Stimulated activated CD4-positive, alpha-beta T cell treated with anti-CD3 and anti-CD28 coated beads, Interleukin-1b, Interleukin-23, amount 100 ng/mL, for 24 hours (primary cell): ENCODE measurements at places on chromosomes 2 and 18.

GRCh38 chr2:219225350-219225749 lies 4.1 kb downstream of the ATG9A start:
- DNase-seq: no peak

DNA sequence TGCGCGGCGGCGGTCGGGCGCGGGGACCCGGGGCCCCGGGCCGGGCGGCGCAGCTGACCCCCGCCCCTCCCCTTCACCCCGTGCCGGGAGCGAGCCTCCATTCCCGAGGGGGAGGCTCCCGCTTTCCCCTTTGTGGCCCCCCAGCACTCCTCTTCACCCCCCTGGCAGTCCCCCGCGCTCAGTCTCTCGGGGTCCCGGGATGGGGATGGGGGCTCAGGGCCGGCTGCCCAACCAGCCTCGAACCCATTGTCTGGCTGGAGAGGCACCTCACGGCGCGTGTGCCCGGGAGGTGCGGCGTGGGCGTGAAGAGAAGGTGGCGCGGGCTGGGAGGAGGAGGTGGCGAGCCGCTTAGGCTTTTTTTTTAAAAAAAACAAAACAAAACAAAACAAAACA lies 748 bp downstream of the FMNL2 start:
- no peak for DNase-seq

DNA sequence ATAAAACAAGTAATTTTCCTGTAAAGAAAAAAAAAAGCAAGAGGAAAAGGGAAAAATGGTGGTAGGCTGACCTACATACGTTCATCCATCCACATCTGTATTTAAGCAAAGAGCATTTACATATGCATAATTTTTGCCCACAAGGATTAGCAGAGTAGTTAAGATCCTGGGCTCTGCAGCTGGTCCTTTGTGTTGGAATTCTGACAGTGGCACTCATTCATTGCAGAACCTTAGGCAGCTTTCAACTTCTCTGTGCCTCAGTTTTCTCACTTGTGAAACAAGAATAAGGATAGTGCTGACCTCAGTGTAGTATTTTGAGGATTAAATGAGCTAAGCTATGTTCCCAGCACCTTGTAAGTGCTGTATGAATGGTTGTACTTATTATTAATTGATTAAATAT lies 211.3 kb downstream of the ARL4C start:
- DNase-seq: no peak

- DNase-seq: no peak
Measured at GRCh38 chr2:42876326-42876751, 84.0 kb upstream of the HAAO start.

GRCh38 chr18:57023275-57023882 lies 123.5 kb upstream of the BOD1L2 start:
- no peak for DNase-seq

DNA sequence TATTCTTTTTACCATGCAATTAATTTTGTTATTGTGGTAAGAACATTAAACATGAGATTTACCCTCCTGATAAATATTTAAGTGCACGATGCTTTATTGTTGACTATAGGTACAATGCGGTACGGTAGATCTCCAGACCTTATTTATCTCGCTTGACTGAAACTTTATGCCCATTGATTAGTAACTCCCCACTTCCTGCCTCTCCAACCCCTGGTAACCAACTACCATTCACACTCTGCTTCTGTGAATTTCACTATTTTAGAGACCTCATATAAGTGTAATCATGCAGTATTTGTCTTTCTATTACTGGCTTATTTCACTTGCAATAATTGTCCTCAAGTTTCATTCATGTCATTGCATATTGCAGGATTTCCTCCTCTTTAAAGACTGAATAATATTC lies 195.7 kb upstream of the ID2 start:
- DNase-seq: no peak

DNA sequence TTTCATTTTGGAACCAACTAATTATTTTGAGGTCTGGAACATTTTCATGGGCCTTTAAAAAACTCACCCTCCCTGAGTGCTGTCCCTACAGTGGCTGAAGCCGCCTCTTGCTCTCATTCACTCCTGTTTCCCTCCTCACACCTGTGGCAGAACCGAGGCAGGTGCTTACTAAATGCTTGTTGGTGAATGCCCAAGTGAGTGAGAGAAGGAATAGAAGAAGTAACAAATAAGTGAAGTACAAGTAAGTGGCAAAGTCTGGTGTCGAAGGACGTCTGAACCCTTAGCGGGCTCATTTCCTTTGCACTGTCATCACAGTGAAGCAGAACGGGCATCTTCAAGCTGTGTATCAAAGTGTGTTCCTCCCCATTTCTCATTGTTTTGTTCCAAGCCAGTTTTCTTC lies 135.2 kb downstream of the RHBDD1 start:
- no peak for DNase-seq

- no peak for DNase-seq
Measured at GRCh38 chr2:30105556-30105955, 41.3 kb upstream of the YPEL5 start.

GRCh38 chr2:6362671-6363450 lies 502.8 kb downstream of the CMPK2 start:
- no peak for DNase-seq

DNA sequence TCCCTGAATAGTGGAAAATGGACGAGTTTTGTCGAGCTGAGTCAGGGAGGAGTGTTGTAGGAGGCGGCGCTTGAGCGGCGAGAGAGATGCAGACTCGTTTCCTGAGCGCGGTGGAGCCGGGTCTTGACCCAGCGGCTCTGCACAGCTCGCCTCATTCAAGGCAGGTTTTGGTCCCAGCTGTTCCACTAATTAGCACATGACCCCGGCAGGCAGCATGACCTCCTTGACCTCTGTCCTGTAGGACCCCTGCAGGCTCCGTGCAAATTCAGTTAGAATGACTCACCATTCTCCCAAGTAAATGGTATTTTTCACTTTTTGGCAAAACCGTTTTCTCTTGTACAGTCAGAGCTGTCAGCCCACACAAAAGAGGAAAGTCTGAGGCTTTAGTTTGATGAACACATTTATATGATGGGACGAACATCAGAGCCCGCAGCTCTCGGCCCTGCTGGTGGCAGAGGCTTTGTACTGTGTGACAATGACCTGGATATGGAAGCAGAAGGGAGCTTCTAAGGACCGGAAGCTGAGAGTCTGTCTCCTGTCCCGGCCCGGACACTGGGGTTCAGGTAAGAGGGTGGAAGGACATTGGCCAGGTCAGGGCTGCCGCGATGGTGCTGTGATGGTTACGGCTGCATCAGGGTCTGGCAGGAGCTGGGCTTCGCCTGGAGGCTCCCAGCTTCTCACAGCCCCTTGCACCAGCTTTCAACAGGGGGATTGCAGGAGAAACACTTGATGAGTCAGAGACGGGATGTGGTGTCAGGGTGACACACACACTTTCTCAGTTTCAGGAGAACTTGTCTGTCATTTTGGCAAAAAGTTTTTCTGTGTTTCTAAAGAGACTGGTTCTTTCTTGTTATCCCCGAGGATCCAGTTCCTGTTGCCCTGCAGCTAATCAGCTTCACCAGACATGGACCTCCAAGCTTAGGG lies 29.9 kb upstream of the ALKAL2 start:
- no peak for DNase-seq

DNA sequence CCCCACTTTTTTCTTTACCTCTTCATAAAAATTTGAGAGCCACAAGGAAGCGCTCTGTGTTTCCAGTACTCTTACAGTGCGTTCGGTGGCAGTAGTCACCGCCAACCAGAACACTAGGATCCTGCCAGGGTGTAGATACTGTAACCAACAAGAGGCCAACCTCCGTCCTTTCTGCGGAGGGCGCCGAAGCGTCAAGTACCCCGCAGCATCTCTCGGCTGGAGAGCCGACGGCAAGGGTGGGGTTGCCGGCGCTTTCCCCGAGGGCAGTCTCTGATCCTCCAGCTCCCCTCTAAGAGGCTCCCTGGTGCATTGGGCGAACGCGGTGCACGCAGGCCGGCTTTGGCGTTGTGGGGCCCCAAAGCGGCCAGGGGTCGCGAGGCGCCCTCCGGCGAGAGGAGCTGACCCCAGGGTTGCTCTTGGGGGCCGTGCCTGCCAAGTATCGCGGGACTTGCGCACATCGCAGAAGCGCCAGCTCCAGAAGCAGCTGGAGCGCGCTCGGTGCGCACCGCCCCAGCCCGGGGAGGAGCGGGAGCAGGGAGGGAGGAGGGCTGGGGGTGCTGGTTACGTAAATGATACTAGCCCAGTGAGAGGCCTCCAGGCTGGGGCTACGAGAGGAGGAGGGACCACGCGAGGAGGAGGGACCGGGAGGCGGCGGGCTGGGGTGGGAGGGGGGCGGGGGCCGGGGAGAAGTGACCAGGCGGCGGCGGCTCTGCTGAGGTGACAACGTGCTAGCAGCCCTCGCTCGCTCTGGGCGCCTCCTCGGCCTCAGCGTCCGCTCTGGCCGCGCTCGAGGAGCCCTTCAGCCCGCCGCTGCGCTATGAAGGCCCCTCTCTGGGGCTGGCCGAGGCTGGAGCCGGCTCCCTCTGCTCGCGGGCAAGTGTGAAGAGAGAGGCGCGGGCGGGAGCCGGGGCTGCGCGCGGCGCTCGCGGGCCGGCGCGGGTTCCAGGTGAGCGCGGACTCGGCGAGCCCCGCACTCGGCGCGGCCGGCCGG lies at the start of gene GALNT13:
Gene GALNT13, plus strand, starts transcription at position 692 of the 991 bp plus-strand sequence.
- no peak for DNase-seq

DNA sequence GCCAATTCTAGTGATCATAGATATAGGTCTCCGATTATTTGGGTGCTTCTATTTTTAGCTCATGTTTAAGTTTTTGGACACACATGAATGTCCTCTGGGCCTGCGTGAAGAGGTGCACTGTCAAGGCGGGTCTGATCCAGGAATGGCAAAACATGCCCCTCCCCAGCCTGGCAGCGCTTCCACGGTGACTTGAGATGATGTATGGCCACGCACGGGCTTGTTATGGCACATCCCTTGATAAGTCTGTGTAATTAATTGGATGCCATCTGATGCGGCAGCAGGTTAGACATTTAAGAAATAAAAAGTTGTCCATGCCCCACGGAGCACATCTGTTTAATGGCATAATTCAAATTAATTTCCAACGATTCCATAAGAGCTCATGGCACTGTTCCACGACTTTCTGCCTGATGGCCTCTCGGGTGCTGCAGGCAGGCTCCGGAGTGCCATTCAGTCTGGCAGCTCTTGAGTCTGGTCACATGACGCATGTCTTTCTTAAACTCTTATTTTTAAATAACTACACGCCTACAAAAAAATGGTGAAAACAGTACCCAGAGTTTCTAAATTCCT lies 151.4 kb downstream of the ACKR3 start:
- DNase-seq: no peak

DNA sequence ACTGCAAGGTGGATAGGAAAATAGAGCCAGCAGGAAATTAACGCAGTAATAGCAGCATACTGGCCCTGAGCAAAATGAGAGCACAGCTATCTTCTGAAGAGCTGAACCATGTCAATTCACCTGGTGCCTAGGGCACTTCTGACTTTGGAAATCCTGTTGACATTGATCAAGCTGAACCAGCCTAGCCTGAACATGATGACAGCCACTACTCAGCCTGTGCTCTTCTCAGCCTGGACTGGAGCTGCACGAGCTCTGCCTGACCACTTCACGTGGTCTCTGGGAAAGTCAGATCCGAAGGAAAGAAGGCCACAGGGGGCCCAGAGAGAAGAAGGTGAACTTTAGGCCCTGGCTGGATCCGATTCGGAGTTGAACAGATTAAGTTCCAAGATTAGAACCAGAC lies 421.9 kb downstream of the LPIN1 start:
- no peak for DNase-seq
